ENCODE measurements at places on chromosomes 12 and 14.

DNA sequence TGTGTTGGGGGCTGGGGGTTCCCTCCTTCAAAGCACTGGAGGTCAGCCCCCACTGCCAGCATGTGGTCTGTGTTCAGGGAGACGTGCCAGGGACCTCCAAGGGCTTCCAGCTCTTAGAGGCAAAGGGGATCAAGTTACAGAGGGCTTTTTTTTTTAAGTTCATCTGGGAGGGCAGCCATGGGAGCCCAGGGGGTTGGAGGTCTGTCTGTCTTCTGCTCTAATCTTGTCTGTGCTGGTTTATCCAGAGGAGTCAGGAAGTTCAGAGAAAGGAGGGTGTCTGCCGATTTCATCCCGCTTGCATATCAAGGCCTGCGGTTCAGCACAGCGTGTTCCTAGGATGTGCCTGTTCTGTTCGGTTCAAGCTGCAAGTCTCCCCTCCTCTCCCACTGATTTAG is 72.2 kb downstream of the TMEM132C start:
- no peak for DNase-seq

GRCh38 chr12:50234347-50234746 is 49.0 kb downstream of the LIMA1 start:
- no peak for DNase-seq

- no peak for DNase-seq
These were observed 36.6 kb downstream of the MAX start for GRCh38 chr14:65065719-65066118.

DNA sequence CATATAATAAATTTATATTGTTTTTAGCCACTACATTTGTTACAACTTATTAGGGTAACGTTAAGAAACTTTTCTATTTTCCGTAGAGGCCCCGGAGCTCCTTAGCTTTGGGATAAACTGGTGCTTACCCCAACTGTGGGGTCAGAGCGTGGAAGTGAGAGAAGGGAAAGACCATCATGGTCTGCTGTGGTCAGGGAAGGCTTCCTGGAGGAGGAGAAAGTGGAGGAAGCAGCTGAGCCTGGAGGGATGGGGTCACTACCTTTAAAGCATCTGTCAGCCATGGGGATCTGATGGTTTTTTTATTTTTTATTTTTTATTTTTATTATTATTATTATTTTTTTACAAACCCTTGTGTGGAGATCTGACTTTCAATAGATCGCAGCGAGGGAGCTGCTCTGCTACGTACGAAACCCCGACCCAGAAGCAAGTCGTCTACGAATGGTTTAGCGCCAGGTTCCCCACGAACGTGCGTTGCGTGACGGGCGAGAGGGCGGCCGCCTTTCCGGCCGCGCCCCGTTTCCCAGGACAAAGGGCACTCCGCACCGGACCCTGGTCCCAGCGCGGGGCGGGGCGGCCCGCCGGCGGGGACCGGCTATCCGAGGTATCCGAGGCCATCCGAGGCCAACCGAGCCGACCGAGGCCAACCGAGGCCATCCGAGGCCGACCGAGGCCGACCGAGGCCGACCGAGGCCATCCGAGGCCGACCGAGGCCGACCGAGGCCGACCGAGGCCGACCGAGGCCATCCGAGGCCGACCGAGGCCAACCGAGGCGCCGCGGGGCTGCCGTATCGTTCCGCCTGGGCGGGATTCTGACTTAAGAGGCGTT is 1101.2 kb upstream of the TMEM132C start:
- peak; percentile 66 for DNase-seq

GRCh38 chr12:31524791-31525495 is 66.0 kb downstream of the DENND5B start:
- DNase-seq = no peak

- DNase-seq = no peak
These were observed 14.4 kb downstream of the HHIPL1 start for GRCh38 chr14:99659333-99659741.

- no peak for DNase-seq
These were observed 222.9 kb upstream of the DDHD1 start for GRCh38 chr14:53376064-53376463.

DNA sequence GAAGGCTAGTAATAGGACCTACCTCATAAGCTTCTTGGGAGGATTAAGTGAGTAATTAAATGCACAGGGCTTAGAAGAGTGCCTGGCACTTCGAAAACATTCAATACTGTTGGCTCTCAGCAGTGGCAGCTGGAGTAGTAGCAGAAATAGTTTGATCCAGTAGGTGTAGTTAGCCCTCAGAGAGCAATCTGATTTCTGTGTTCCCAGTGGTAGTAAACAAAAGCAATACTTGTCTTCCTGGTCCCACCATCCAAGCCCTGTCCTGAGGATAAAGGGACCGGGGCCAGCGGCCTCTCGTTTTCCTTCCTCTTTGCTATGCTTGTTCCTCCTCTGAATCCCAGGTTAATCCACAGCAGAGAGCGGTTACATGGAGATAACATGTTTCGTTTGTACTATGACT is 131.6 kb downstream of the SAMD4A start:
- no peak for DNase-seq

GRCh38 chr14:53537422-53538315 is 384.5 kb upstream of the DDHD1 start:
- DNase-seq = no peak
